ENCODE measurements at places on chromosomes 3 and 15. TPM values are rescaled to one million over a fixed set of nuclear protein-coding genes. Genes with fewer than 3 reads are reported as not detected.

Gene PPP1R2
- polyA plus RNA-seq, result 61.2 TPM

Gene MCF2L2
- polyA plus RNA-seq, result 0.78 TPM

Gene GLDN
- polyA plus RNA-seq, result 0.74 TPM

Gene UROC1
- 0.11 TPM for polyA plus RNA-seq

Gene DNAJA4
- polyA plus RNA-seq, result 21.9 TPM

Measured in right renal cortex interstitium (tissue), 3 donors.